A549 treated with ZK216348 at 1 μM for 4 hours (cell line): ENCODE measurements at places on chromosomes 3 and 15. TPM values are rescaled to one million over a fixed set of nuclear protein-coding genes. Genes with fewer than 3 reads are reported as not detected.

The IFT80 gene
- 7.5 to 14.6 TPM (median 13.8 TPM) in 5 replicates for total RNA-seq

The LIPH gene
- total RNA-seq = 5.5 to 7.5 TPM (median 6.7 TPM) in 5 replicates

The ZNF619 gene
- total RNA-seq = 1.6 to 2.8 TPM (median 1.8 TPM) in 5 replicates

The REC114 gene
- not detected in 5 replicates for total RNA-seq
